Activated T-cell treated with anti-CD3 and anti-CD28 coated beads for 1 hour (primary cell): ENCODE measurements at places on chromosomes 6 and 20.

DNA sequence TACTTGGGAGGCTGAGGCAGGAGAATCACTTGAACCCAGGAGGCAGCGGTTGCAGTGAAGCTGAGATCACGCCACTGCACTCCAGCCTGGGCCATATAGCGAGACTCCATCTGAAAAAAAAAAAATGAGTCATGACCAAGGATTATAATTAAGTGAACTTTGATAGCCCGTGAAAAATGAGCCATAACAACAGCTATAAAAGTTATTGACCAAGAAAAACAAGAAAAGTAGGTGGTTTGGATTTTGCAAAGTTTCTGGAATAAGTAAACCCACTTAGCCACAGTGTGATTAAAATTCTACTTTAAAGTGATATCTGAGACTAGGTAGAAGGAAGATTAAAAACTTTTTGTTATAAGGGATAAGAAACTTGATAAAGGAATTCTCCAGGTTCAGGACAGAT lies 25.9 kb upstream of the BCLAF1 start:
- no peak for DNase-seq

- DNase-seq: no peak
These were observed 222.6 kb downstream of the ZMYND8 start for GRCh38 chr20:47133809-47134456.

DNA sequence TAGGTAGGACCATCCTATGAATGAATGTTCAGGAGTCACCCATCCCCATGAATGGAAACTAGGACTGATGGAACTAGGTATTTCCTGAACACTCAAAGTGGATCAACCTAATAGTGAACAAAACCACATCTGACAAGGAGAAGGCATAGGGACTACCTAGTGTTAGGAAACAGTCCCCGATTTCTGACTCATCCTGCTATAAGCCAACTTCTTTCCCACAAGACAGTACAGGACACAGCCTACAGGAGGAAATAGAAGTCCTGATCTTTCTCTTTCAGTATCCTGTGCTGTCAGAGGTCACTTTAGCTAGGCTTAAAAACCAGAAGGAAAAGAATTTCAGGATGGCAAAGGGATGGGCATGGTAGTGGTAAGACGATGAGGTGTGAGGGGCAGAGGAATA lies 19.5 kb upstream of the GMDS start:
- DNase-seq: no peak

GRCh38 chr20:40476461-40476860 lies 212.6 kb downstream of the MAFB start:
- no peak for DNase-seq

DNA sequence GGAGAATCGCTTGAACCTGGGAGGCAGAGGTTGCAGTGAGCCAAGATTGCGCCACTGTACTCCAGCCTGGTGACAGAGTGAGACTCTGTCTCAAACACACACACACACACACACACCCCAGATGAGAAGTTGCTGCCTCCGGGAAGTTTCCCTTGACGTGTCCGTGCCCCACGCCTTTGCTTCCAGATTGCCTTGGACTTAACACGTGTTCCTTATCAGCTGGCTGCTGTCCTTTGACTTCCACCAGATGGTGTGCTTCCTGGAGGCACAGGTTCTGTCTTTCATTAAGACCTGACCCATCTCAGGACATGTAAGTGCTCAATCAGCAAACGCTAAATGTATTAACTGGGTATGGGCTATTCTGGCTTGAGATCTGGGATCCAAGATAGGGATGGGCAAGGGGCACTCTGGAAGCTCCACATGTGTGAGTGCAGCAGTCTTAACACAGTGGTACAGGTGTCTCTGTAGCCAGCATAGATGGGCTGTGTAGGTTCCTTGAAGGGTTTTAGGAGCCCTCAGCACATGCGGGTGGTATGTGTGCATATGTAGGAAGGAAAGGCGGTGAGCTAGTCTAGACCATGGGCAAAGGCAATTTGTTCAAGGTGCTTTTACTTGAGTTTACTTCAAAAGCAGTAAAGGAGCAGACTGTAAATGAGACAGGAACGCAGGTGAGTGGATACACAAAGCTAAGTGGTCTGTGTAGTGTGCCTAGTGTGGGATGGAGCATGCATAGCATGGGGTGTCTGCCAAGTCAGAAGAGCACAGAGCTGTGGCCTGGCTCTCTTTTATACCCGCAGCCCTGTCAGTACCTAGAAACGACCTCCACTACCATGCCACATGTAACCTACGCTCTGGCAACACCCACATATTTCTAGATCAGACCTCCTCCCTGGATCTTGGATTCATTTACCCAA lies 11.6 kb downstream of the PIGT start:
- no peak for DNase-seq

DNA sequence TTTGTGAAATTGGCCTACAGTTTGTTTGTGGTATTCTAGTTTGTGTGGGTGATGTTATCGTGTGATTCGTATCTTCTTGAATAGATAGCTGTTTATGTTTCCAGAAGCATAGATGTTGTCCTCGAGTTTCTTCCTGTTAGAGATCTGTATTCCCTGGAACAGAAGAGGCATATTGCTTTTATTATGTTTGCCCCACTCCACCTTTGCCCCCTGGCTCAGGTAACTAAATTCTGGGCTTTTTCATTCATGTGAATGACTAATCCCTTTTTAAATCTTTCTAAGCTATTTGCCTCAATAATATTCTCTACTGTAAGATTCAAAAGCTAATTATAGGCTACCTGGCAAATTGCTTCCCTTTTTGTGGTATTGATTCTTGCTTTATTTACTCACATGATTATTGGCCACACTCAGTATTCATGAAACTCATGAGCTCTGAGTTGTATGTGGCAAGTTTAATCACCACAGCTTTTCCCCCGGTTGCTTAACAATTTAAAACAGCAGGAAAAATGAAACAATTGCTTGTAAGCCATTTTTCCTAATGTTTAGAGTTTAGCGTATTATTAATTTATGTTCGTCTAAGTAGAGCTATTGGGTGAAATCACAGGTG lies 12.6 kb downstream of the RNF217 start:
- DNase-seq: no peak

DNA sequence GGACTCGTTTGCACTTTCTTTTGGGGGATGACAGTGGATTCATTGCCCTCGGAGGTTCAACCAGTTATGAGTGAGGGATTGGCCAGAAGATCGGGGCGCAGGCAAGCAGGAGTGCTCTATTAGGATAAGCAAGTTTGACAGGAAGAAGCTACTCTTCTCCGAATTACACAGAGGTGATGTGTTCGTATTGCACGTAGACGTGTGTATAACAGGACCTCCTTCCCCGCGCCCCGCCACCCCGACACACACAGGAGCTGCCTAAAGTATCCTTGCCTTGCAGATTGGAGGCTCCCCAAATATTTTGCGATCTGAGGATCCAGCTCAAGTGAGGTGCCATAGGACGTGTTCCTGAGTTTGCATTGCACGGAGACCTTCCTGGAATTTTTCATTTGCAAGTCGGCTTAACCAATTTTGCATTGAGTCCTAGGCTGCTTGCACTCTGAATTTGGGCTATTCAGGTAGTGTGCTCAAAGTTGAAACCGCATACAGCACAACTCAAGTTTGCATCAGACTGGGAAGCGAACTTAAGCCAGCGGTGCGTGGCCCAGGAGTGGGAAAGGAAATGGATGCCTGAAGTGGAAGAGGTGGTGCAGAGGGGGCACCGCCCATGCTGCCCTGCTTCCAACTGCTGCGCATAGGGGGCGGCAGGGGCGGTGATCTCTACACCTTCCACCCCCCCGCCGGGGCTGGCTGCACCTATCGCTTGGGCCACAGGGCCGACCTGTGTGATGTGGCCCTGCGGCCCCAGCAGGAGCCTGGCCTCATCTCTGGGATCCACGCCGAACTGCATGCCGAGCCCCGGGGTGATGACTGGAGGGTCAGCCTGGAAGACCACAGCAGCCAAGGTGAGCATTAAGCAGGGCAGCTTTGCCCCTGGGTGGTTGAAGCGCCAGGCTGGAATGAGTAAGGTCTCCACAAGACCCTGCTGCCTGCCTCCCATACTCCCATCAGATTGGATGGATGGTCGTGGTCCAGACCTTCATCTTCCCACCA lies 770 bp downstream of the TCF19 start:
- DNase-seq: no peak

- no peak for DNase-seq
These were observed 2.5 kb upstream of the SEMG2 start for GRCh38 chr20:45218636-45219035.

DNA sequence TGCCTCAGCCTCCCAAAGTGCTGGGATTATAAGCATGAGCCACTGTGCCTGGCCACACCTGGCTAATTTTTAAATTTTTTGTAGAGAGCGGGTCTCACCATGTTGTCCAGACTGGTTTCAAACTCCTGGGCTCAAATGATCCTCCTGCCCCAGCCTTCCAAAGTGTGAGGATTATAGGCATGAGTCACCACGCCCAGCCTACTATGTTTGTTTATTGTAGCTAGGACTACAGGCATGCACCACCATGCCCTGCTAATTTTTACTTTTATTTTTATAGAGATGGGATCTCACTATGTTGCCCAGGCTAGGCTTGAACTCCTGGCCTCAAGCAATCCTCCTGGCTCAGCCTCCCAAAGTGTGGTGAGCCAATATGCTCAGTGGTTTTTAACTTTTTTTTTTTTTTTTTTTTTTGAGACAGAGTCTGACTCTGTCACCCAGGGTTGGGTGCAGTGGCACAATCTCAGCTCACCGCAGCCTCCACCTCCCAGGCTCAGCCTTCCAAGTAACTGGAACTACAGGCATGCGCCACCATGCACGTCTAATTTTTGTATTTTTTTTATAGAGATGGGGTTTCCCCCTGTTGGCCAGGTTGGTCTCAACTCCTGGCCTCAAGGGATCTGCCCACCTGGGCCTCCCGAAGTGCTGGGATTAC lies 12.0 kb upstream of the DDX43 start:
- DNase-seq: no peak

DNA sequence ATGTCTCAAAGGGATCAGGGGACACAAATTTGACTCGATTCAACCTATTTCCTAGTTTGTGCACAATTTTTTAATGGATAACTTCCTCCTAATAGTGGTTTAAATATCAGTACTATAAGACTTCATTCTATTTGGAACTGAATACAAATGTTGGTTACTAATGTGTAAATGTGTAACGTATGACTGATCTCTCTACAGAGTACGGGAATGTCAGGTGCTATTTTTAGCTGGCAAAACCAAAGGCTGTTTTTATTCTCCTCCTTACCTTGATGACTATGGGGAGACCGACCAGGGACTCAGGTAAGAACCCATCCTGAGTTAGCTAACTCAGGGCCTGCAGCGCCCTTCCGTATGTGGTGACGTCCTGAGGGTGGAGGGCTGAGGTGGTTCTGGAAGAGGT lies 33.0 kb downstream of the PRPH2 start:
- no peak for DNase-seq

DNA sequence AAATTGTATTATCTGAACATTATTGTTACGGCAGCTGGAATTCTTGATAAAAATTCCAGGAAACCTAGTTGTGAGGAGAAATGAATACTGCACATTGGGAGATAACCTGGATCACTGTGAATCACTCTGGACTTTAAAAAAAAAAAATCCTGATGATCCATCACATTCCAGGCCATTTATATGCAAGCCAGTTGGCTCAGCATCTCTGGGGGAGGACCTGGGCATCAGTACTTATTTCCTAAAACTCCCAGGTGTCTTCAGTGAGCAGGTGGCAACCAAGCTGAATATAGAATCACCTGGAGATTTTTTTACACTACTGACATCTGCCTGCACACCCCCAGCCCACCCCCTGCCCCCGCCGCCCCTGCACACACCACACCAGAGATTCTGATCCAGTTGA lies 39.1 kb upstream of the SIRT5 start:
- no peak for DNase-seq

GRCh38 chr6:24490948-24491347 lies 1.6 kb upstream of the GPLD1 start:
- no peak for DNase-seq

DNA sequence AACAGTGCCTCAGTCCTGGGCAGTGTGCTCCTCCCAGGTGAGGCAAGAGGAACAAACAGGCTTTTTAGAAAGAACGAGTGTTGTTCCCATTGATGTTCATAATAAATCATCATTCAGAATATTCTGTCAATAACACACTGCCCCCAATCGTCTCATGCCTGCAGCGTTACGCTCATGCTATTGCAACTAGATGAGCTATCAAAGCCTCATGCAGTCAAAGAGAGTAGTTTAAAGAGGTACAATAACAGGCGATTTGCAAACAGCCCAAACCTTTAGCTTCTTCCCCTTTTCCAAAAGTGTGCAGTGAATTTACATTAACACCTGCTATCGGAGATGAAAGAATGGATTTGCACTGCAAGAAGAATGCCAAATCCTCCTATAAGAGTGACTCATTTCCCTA lies 1164.7 kb upstream of the MAP3K7 start:
- DNase-seq: no peak

DNA sequence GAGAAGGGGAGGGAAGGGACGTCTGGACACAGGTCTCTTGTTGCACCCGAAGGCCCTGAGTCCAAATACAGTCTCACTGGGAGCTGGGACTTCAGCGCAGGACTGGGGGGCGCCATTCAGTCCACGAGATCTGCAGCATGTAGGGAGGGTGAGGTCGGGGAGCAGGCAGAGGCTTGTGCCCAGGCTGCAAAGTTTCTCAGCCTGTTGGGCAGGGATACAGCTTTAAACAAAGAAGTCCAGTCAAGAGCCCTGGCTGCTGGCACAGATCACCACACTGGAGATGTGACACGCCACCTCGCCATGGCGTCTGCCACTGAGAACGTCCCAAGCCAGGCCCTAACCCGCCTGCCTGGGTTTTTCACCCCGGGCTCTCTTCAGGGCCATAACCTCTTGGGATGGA lies 256.6 kb downstream of the DLL1 start:
- DNase-seq: no peak

- DNase-seq: no peak
These were observed 3.3 kb upstream of the ZNF341 start for GRCh38 chr20:33728463-33728862.
